Activated CD4-positive, alpha-beta T cell treated with anti-CD3 and anti-CD28 coated beads for 36 hours (primary cell): ENCODE measurements at places on chromosomes 1 and 21.

DNA sequence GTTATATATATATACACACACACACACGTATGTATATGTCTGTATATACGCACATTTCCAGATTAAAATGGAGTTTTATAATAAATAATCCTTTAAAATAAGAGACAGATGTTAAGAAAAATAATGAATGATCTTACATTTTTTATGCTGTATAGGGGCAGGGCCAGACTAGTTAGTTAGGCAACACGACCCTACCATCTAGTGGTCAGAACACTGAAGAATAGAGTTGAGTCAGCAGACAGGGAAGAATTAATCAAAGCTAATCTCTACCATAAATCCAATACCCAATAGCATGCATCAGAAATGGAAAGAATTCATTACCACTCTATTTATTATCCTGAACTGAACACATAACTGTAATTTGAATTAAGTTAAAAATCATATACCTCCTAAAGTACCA is 156.7 kb downstream of the BRINP3 start:
- no peak overlapping the region for H3K27ac ChIP-seq
- H3K27me3 ChIP-seq: no peaks in the 10 kb centered on the region
- DNase-seq: no peak
- no peaks in the 10 kb centered on the region for H3K36me3 ChIP-seq

- no peaks in the 10 kb centered on the region for H3K4me1 ChIP-seq
- H3K36me3 ChIP-seq: peaks cover 7% of the 10 kb centered on the region
- no peak for DNase-seq
- H3K4me3 ChIP-seq: no peak overlapping the region
- no peak overlapping the region for H3K27ac ChIP-seq
Observed at GRCh38 chr1:54177726-54178125, 22.1 kb downstream of the CYB5RL start.

DNA sequence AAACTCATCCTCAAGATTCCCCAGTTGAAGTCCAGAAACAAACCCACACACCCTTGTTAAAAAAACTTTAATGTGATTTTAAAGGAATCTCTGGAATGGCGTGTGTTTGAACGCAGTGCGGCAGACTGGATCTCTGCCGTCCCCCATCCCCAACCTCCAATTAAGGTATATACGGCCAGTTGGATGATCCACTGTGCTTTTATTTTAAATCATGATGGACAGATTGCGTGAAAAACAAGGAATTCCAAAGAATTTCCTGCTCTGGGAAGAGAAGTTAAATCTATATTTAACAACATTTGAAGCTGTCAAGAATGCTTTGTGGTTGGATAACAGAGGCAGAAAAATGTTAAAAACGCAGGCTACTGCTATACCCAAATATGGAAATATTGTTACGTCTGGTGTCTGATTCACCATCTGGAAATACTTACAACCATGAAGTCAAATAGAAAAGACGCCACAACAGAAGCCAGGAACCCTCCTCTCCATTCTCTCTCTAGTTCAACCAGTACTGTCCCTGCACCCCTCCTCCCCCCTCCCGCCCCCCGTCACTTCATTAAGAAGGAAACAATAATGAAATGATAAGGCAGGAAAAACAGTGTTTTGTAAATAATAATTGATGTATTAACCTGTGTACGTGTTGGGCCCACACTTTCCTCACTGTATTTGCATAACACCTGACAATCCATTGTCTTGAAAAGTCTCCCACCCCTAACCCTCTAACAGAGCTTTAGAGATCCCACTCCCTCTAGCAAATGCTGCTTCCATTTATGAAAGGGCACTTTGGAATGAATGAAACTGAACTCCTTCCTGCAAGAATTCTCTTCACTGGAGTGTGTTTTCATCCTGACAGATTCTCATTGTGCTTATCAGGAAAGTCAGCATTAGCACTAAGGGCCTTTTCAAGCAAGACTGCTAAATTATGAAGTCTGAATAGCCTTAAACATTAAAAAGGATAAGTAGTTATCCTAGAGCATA is 2.0 kb upstream of the CCN1 start:
- no peaks in the 10 kb centered on the region for H3K36me3 ChIP-seq
- peaks cover 31% of the 10 kb centered on the region for H3K4me1 ChIP-seq
- peaks cover 73% of the 10 kb centered on the region for H3K27me3 ChIP-seq
- no peak for DNase-seq
- no peak overlapping the region for H3K27ac ChIP-seq
- no peak overlapping the region for H3K4me3 ChIP-seq

- DNase-seq: no peak
- H3K4me1 ChIP-seq: no peaks in the 10 kb centered on the region
- H3K36me3 ChIP-seq: no peaks in the 10 kb centered on the region
- no peak overlapping the region for H3K4me3 ChIP-seq
Observed at GRCh38 chr1:173342736-173343135, 134.4 kb upstream of the PRDX6 start.

GRCh38 chr1:113874012-113874879 is 2.7 kb upstream of the PTPN22 start:
- no peaks in the 10 kb centered on the region for H3K27me3 ChIP-seq
- peak overlapping the region; percentile 18 for H3K4me3 ChIP-seq
- peaks cover 60% of the 10 kb centered on the region for H3K4me1 ChIP-seq
- H3K27ac ChIP-seq: peak overlapping the region; percentile 93
- DNase-seq: peak; percentile 41

DNA sequence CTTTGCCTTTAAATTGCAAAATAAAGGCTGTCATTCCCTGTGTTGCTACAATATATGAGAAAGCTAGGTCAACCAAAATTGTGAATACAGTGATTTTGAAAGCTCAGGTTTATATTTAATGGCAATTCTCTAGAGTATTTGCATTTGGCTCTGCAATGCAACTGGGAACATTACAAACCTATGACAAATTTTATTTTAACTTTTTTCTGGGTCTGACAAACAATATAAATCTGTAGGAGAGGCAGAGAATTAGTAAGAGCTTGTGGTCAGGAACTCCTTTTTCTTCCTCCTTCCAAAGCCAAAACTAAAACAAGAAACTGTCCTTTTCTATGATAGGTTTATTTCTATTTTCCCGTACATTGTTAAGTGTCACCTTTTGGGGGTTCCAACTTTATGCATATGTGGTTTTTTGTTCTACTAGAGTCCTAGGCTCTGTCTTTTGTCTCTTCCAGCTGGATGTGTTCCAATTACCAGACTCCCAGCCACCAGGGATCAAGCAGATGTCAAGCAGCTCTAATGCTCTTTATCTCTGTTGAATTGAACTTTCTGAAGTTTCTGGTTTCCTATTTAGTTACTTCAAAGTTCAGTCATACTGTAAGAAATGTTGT is 106.9 kb downstream of the ASH1L start:
- no peak overlapping the region for H3K27ac ChIP-seq
- no peak for DNase-seq
- peaks cover 22% of the 10 kb centered on the region for H3K36me3 ChIP-seq
- no peaks in the 10 kb centered on the region for H3K27me3 ChIP-seq
